ENCODE measurements at places on chromosomes 1 and 21.

GRCh38 chr1:204114606-204115005 is 37.2 kb downstream of the ETNK2 start:
- peak; percentile 13 for DNase-seq

GRCh38 chr1:15124362-15125100 is 29.0 kb upstream of the TMEM51 start:
- no peak for DNase-seq

DNA sequence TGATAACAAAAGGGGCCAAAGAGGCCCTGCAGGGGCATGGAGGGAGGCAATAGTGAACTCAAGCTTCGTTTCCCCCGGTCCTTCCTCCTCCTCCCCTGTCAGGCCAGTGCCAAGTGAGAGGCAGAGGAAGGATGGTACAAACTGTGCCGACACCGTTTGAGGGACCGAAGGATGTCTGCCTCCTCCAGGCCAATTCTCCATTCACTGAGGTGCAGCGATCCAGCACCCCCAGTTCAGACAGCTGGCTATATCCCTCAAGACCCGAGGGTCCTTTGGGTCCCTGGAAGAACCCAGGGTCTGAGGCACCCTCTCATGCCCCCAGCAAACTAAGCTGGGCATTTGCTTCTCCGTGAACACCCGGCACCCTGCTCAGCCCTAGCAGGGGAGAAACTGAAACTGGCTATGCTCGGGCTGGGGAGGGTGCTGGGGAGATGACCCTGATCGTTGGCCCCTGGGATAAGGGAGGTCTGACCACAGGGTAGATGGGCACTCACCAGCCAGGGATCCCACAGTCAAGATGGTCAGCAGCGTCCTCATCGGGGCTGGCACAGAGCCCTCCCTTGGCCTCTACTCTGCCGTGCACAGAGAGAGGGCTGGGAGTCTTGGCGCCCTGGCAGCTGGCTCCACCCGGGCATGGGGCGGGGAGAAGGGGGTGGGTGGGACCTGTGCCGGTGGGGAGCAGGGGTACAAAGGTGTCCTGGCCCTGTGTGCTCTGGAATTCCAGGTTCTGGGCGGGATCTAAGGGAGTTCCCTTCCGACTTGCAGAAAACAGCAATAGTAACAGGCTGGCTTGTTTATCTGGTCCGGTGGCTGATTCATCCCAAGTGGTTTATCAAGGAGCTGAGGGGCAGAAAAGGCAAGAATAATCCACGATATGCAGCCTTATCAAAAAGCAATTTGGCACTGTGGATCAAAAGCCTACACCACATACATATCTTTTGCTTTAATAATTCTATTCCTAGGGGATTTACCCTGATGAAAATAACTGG is at the start of gene IL22RA1:
Gene IL22RA1, minus strand, starts transcription at position 595 of the 989 bp plus-strand sequence. Its CDS starts 58 bp downstream, at position 537.
- peak; percentile 47 for DNase-seq

DNA sequence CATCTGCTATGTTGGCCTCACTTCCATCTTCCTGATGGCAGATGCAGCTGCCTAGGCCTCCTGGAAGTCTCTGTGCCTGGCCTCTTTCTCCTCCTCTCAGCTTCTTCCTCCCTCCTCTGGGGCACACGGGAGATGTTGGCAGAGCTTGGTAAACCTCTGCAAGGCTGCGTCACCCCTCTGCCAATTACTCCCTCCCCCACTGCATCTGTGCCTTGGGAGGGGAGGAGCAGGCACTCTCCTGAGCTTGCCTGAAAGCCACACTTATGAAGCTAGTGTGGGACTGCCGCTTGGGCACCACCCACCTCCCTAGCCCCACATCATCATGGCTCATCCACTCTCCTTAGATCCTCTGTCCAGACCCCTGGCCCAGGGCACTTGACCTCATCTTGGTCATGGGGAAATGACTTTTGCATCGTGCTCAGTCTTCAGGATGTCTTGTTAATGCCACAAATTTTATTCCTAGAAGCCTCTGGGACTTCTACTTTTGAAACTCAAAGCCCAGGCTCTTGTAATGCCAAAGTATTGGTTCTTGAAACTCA is 7.3 kb upstream of the TMEM51 start:
- no peak for DNase-seq

GRCh38 chr1:53376742-53377437 is 49.0 kb upstream of the LRP8 start:
- no peak for DNase-seq

GRCh38 chr1:152796421-152796820 is at the start of gene LCE1D:
Gene LCE1D (plus strand): TSS chr1:152796721. CDS start chr1:152797795, 1,074 bp downstream.
- DNase-seq, result no peak

DNA sequence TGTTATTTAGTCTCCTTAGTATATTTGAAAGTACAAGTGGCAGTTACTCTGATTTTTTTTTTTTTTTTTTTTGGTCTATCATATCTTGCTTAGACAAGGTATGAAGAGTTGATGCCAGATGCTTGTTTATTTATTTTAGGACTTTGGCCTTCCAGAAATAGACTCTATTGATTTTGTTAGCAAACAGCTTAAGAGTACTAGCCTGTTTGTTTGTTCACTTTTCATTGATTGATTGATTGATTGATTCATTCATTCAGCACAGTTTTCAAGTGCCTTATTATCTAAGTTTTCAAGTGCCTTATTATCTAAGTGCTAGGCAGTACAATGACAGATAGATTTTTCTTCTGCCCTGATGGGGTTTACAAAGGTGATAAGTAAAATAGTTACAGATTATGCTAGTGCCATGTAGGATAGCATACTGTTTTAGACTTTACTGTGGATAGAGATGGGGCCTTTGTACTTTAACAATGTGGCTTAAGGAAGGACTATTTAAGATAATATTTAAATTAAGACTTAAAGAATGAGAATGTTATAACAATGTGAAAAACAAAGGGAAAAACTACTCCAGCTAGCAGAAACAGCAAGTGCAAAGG is 50.5 kb downstream of the MTF2 start:
- no peak for DNase-seq

- DNase-seq, result no peak
Observed at GRCh38 chr21:31898933-31899630, 26.3 kb downstream of the HUNK start.

- DNase-seq, result peak; percentile 40
Observed at GRCh38 chr1:62687421-62687902, 724 bp downstream of the DOCK7 start.

DNA sequence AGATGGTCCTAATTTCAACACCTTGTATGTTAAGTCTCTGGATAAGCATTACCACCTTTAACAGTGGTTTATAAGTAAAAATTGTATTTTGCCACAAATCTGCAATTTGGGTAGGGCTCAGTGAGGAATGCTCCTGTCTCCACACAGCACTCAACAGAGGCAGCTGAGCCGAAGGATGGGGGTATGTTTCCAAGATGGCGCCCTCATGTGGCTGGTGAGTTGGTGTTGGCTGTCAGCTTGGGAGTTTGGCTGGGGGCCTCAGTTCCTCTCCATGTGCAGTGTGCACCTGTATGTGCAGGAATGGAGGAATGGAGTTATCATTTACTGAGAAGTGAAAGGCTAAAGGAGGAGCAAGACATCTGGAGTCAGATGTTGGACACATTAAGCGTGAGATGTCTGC is 136.8 kb downstream of the GABPA start:
- DNase-seq, result no peak

DNA sequence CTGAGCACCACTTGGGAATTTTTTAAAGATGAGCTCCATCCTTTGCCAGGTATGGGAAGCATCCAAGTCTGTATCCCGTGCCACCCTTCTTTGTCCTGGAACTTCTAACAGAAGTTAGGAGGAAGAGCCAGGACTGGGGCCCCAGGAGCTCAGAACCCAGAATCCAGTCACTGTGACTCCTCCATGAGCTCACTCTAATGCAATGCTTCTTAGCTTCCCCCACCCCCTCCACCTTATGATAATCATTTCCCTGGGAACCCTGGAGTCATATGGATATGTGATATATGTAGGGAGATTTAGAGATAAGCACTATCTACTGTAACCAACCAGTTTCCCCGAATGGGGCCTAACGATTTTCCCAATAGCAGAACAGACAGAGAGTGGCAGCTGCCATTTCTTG is 758 bp upstream of the SPRR5 start:
- no peak for DNase-seq

GRCh38 chr1:234199476-234200127 is 173.7 kb upstream of the COA6 start:
- peak; percentile 35 for DNase-seq

DNA sequence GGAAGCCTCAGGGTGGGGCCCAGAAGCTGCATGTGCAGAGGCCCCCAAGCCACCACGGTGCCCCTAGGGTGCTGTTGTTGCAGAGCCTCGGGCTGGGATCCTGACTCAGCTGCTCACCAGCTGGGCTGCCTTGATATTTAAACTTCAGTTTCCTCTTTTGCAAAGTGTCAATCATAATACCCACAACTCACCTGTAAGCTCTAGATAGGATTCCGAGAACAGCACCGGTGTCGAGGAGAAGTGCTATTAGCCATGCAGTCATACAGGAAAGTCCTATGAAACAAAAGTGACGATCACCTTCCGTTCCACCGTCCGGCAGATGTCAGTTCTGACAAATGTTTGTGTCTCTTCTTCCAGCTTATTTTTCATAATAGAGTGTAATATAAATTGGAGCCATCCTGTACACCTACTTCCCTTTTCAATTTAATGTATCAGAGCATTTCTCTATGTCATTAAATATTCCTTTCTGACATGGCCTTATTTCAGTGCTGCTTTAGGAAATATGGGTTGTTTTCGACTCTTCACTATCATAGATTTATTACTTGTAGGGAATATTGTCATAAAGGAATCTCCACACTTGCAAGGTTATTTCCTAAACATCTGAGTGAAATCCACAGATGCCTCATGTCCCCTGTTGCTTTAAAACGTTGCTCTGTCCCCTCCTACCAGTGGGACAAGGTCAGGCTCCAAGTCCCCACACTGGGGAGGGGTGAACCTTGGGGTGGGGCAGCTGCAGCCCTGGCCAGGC is 100.8 kb downstream of the SIK1 start:
- DNase-seq, result no peak

- no peak for DNase-seq
Observed at GRCh38 chr1:41884256-41885230, 34.2 kb downstream of the HIVEP3 start.

GRCh38 chr1:3553940-3554223 is 57.4 kb downstream of the MEGF6 start:
- no peak for DNase-seq

DNA sequence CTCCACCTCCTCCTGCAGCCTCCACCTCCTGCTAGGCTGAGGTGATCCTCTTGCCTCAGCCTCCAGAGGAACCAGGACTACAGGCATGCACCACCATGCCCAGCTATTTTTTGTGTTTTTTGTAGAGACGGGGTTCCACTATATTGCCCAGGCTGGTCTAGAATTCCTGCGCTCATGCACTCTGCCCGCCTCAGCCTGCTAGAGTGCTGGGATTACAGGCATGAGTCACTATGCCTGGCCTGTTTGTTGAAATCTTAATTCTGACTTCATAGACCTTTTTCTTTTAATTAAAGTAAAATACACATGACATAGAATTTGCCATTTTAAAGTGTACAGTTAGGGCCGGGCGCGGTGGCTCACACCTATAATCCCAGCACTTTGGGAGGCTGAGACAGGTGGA is 42.7 kb downstream of the FAAP20 start:
- no peak for DNase-seq

DNA sequence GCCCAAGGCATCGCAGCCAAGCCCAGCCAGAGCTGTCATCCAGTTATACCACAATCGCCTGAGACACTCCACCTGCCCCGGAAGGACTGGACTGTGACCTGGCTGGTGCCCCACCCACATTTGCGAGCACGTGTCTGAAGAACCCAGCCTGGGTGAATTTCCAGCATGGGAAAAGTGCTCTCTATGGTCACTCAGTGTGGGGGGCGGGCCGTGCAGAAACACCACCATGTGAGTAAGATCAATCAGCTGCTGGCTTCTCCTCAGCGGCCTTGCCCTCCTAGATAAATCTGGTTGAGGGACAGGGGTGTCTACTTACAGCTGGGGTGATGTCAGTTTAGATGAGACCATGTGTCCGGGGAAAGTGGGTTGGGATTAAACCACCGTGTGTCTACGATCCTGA is 44.8 kb downstream of the URB1 start:
- DNase-seq, result no peak

DNA sequence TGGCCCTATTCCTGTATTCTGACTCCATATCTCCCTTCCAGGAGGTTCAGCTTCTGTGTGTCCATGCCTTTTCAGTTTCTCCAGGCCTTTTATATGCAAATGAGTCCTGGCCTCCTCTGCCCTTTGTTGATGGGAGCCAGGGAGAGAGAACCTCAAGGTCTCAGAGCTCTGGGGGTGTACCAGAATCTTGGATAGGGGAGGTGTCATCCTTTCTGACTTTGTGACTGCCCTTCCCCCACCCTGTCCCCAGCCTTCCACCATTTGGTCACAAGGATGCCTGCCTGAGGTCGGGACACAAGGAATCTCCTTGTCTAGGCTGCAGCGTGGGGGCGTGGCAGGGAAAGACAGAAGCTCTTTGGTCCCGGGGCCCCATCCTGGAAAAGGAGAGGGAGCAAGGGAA is 18.6 kb downstream of the LURAP1 start:
- no peak for DNase-seq

GRCh38 chr1:24930260-24931145 is at the start of gene RUNX3:
Gene RUNX3 (minus strand): TSS chr1:24930276. CDS start chr1:24929868, 408 bp downstream.
- DNase-seq, result no peak

- DNase-seq, result no peak
Observed at GRCh38 chr1:111737216-111738132, 1.7 kb downstream of the INKA2 start.

DNA sequence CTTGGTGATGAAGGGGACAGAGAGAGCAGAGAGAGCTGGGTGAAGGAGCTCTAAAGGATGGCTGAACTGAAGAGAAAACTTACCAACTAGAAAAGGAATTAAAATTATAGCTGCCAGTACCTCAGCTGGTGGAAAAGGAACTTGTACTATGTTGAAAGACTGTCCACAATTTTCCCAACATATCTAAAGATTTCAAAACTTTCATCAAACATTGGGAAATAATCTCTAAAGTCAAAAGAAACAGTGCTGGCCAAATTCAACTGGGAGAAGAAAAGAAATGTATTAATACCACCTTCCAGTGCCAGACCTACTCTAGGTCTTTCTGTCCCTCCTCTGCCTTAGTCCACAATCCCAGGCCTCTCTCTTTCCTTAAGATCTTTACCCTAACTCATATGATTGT is 6.1 kb downstream of the SMG5 start:
- DNase-seq, result no peak

DNA sequence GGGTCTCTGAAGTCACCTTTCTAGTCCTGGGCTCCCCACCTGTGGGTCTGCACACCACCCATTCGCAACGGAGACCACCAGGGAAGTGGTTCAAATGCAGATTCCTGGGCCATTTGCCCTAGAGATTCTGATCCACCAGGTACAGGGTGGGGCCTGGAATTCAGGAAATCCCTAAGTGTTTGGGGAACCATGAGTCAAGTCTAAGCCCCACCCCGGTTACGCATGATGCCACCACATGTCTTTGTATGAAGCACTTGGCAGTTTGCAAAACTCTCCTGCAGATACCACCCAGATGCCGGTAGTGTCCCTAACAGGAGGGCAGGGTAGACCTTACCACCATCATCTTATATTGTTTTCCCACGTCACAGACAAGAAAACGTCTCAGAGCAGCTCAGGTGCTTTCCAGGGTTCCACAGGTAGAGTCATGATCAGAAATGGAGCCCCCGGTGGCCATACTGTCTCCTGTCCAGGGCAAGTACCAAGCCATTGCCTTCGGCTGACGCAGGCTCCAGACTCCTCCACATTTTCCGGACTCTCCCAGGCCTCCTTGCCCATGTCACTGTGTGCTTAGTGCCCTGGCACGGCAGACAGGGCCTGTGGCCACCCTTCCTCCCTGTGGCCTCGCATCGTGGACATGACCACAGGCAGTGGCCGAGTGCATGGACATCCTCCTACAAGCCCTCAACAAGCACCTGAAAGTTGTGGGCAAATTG is 89.2 kb upstream of the TMEM51 start:
- peak; percentile 7 for DNase-seq

- peak; percentile 52 for DNase-seq
Observed at GRCh38 chr1:241356519-241357365, at the start of gene RGS7. Gene RGS7 (minus strand): TSS chr1:241357205.

Measured in kidney tubule cell (primary cell).